Stimulated activated naive CD4-positive, alpha-beta T cell treated with Interleukin-2 at 50 U/mL for 16 hours (primary cell): ENCODE measurements at places on chromosomes 7 and 10.

DNA sequence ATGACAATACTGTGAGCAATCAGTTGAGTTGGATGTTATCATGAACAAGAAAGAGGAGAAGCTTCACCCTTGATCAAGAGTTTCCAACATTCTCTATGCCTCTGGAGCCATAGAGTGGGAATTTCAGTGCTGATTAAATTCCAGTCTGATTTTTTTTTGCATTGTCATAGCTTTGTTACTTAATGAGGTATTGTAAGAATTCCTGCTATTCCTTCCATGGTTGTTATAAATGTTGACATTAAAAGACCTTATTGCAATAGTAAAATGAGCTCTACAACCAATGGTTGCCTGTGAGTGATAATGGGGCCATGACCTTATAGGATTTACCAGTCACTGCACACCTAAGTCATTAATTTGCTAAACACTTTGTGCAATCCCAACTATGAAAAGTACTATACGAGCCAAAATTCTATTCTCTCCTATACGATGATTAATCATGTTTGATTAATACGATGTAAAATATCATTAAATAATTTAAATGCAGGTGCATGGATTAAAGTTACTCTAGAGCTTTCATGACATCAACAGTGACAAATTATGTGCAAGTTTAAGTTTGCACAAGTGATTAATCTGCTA lies 353.2 kb upstream of the KLF6 start:
- no peak for DNase-seq

GRCh38 chr10:65090991-65091390 lies 1569.8 kb downstream of the REEP3 start:
- DNase-seq = no peak

- DNase-seq = no peak
Observed at GRCh38 chr7:45028138-45028919, 28.3 kb downstream of the CCM2 start.

DNA sequence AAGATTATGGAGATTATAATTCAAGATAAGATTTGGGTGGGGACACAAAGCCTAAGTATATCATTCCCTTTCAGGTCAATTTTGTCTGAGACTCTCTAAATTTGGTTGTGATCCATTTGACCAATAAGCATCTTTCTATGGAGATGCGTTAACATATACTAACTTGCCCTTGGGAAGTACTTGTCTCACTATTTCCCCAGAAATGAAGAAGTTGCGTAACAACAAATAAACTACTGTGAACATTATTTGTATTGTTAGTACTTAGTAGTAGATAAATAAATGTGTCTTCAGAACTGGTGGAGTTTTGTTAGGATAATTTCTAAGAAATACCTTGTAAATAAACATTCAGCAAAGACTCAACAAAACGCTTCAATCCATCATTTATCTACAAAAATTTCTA lies 127.3 kb upstream of the LYZL2 start:
- DNase-seq = no peak

GRCh38 chr10:91210435-91210834 lies 10.0 kb upstream of the PCGF5 start:
- no peak for DNase-seq

- no peak for DNase-seq
Observed at GRCh38 chr10:18005781-18006456, 54.2 kb downstream of the SLC39A12 start.

GRCh38 chr10:88156341-88156740 lies 292.9 kb downstream of the PTEN start:
- no peak for DNase-seq

- DNase-seq = no peak
Observed at GRCh38 chr10:123151737-123152135, 2.5 kb upstream of the BUB3 start.

- DNase-seq = no peak
Observed at GRCh38 chr10:20858292-20859124, 38.6 kb downstream of the NEBL start.

DNA sequence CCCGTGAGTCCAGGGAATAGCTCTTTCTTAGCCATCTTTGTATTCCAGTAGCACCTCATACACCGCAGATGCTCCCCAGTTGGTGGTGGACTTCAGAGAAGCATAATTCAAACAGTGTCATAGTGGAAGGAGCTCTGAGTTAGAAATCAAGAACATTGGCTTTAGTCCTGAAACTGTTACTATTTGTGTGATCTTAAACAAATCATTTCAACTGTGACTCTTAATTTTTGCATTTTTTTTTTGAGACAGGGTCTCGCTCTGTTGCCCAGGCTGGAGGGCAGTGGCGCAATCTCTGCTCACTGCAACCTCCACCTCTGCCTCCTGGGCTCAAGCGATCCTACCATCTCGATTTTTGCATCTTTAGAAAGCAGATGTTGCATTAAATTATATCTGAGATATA lies 1.8 kb downstream of the BPGM start:
- no peak for DNase-seq

DNA sequence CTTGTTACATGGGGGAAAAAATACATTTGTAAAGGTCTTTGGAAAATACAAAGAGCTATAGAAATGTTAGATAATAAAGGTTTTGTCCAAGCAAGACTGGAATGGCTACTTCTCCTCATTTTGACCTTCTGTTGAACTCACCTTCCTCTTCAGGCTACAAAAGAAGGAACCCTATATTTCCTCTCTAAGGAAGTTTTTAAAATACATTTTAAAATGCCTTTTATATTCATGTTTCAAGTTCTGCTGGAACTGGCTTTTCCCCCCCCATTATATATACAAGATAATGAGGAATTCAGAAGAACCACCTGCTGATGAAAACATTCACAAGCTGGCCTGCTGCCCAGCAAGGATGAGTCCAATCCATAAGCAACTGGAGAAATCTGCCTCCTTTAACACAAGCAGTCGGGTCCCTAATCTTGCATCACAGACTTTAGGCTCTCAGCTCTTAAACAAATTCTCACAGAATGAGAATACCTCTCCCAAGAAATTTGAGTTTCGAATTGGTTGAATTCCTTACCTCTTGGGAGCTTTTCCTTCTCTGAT lies 44.6 kb downstream of the MTERF1 start:
- no peak for DNase-seq

- no peak for DNase-seq
Observed at GRCh38 chr7:21767300-21767900, 178.3 kb downstream of the CDCA7L start.

GRCh38 chr7:84914598-84914997 lies 272.3 kb downstream of the SEMA3D start:
- DNase-seq = no peak

DNA sequence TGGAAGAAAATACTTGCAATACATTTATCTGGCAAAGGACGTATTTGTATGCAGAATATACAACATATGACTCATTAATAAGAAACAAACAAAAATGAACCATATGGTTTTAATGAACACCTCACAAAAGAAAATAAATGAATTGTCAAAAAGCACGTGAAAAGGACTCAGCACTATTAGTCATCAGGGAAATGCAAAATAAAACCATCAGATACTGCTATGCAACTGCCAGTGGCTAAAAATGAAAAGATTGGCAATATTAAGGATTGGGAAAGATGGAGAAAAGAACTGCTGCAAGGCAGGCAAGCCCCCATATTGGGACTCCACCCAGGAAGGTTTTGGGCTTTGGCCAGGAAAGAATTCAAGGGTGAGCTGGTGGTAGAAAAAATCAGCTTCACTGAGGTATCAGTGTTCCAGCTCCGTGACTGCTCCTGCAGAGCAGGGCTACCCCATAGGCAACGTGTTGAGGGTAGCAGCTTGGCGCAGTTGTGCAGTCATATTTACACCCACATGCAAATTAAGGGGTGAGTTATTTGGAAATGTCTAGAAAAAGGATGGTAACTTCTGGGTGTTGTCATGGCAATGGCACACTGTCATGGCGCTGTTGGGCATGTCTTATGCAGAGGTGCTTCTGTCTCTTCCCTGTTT lies 72.7 kb downstream of the CUBN start:
- DNase-seq = no peak

DNA sequence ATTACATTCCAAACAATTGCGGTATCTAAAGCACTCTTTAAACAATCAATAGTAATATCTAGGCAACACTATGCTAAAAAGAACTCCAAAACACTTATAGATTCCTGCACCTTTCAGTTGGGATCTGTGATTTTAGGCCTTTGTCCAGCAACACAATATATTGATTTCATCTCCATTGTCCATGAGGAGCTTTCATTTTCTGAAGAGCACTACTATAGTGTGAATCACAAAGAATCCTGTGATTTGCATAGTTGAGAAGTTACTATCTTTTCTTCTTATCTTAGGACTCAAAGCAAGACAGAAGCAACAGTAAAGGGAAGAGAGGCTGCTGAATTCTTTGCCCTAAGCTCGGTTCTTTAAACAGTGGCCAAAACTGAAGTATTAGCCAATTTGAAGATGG lies 846.8 kb downstream of the IPMK start:
- no peak for DNase-seq

- DNase-seq = no peak
Observed at GRCh38 chr10:121063744-121064143, 212.6 kb downstream of the WDR11 start.

DNA sequence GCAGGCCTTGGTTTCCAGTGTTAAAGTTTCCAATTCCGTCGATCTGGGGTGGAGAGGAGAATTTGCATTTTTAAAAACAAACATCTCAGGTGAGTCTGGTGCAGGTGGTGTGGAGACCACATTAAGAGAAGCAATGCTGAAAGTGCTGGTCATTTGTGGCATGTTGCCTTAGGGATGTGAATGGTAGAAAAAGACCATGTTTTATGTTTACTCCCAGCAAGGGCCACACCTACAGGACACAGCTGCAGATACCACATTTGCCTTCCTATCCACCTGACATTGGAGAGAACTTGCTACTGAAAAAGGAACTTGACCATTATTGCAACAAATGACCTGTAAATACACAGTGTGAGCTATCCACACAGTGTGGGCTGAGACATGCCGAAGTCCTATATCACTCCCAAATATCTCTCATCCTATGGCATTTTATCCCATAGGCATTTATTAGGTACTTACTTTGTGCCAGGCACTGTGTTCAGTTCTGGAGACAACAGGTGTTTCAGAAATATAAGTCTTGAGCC lies 183.1 kb downstream of the NRP1 start:
- DNase-seq = no peak

GRCh38 chr10:125711110-125711750 lies 8.3 kb upstream of the EDRF1 start:
- DNase-seq = no peak

DNA sequence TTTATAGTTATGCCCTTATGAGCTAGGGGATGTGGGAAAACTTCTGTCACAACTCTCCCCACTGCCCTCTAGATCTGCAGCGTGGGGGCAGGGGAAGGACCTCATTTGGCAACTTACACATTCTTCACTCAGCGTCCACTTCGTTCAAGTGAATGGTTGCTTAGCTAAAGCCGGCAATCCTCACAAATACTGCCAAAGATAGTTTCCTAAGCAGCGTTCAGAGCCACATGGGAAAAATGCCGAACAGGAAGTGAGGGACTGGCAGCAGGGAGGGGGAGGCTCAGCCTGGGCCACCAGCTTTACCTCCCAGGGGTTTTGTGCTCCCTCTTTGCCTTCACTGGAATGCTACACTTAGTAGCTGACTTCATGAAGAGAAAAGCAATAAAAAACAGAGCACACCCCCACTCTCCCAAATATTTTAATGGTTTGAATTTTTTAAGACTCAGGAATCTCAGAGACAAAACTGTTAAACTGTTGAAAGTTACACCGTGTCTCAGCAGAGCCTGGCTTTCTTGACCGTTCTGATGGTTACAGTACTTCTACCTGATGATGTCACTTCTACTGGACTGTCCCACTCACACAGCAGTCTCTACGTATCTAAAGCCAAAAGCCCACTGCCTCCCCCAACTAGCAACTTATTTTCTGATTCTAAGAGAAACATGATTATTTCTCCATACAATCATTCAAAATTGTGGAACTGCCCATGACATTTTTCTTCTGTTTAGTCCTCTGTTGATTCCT lies 10.4 kb downstream of the GRM3 start:
- no peak for DNase-seq

GRCh38 chr10:69899727-69900595 lies 98.3 kb downstream of the COL13A1 start:
- DNase-seq = no peak
